ENCODE measurements at places on chromosomes 3 and 15.

- no peak for DNase-seq
Observed at GRCh38 chr15:95669146-95669922, 661.2 kb upstream of the NR2F2 start.

DNA sequence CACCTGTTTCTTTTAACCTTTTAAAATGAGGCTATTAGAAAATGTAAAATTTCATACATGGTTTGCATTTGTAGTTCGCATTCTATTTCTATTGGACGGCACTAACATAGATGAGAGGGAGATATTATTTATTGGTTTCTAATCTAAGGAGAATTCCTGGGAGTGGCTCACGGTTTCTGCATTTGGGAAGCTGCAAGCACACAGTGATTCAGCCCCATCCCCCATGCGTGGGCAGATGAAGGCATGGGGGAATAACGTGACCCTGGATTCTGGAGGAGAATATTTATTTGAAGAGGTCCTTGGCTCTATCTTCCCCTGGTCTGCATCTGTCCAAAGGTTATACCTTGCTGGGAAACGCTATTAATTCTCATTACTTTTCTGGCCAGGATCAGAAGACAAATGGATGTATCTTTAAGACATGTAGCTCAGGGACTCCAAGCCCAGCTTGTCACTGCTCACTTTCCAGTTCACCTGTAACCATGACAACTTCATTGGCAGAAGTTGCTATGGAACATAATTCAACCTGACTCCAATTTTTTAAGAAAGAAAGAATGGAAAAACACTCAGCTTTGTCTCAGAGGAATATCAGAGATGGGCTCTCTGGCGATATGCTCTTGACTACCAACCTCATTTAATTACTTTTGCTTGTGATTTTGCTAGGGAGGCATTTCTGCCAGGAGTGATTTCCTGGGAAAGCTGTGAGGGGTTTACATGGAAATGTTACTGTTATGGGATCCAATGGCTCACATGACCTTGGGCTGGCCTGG lies 27.2 kb upstream of the POMGNT2 start:
- DNase-seq = no peak

- no peak for DNase-seq
Observed at GRCh38 chr3:46829699-46830208, 33.5 kb downstream of the MYL3 start.

DNA sequence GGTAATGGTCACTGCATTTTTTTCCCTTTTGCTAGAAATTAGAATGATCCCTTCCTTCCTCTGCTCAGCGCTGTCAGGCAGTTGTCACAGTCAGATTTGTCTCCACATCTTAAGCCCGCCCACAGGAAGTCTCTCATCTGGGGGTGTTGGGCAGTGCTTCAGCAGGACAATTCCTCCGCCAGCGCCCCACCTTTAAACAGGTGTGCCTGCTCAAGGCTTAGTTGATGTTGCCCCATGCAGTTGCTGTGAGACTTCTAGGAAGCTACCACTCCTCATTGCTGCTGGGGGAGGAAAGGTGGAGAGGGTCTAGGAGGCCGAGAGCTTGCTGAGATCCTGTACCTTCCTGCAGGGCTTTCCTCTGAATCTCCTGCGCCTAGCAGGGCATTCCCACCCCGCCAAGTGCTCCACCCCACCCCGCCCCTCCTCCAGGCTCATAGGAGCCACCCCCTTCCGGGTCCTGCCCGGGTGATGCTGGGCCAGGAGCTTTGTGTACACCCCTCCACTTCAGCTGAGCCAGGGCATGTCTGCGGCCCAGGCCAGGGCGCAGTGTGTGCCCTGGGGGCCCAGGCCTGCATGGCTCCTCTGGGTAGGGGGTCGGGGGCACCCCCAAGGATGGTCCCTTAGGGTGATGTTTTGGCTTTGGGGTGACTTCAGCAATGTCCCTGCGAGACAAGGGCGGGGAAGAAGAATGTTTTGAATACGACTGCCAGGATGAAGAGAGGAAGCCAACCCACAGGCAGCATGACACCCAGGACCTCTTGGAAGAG lies 68.7 kb downstream of the TRAK1 start:
- no peak for DNase-seq

DNA sequence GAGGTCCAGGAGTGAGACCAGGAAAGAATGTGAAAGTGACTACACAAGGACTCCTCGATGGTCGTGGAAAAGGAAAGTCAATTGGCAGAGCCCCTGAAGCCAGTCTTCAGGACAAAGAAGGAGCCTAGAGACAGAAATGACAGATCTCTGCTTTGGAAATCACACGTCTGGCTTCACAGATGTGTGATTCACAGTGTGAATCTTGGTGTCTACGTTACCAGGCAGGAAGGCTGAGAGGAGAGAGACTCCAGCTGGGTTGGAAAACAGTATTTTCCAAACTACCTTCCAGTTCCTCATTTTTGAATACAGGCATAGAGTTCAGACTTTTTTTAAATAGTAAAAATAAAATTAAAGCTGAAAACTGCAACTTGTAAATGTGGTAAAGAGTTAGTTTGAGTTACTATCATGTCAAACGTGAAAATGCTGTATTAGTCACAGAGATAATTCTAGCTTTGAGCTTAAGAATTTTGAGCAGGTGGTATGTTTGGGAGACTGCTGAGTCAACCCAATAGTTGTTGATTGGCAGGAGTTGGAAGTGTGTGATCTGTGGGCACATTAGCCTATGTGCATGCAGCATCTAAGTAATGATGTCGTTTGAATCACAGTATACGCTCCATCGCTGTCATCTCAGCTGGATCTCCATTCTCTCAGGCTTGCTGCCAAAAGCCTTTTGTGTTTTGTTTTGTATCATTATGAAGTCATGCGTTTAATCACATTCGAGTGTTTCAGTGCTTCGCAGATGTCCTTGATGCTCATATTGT lies 6.0 kb downstream of the CCR2 start:
- DNase-seq = no peak

- DNase-seq = no peak
Observed at GRCh38 chr3:113158171-113158570, 53.2 kb upstream of the BOC start.

GRCh38 chr15:57321485-57321884 lies 54.8 kb upstream of the CGNL1 start:
- no peak for DNase-seq

GRCh38 chr3:42683875-42684598 lies 1.3 kb upstream of the KLHL40 start:
- no peak for DNase-seq

DNA sequence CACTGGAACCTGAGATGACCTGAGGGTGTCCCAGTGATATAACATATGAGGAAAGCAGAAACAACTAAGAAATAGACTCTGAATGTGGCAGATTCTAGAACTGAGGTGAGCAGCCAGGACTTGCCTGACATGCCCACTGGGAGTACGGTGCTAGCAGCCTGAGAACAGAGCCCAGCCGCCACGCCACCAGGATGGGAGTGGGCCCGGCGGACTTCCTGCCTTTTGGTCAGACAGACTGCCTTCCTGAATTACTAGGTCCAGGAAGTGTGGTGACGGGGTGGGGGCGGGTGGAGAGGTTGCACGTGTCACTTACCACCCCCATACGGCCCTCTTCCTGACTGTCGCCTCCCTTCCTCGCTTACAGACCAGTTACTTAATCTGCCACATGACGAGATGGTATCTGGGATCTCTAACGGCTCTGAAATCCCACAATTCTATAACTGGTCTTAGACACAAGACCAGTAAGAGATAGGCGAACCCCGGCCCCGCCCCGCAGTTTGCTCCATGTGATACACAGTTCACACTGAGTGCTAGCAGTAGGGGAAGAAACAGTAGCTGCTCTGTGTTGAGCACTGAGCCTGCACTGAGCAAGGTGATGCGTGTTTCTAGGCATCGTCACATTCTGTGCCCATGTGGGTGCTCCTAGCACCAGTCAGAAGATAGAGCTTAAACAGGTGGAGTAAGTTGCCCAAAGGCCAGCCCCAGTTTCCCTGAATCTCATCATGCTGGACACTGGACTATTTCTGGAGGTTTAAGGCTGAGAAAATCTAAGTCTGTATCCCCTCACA lies 95.7 kb downstream of the CPN2 start:
- no peak for DNase-seq

DNA sequence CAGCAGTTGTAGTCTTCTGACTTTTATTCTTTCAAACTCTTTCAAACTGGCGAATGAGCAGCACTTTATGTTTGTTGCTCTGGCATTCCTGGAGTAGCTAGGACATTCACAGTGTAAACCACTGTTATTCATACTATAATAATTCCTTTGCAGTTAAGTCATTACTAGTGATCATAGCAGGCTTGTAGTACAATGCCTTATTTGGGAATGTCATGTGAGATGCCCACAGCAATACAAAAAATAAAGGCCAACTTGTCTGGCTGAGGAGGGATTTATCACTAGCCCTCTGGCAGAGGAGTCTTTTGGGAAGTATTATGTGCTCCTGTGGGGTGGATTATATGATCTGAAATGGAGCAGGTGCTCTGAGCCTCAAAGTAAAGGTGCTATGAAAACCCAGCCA lies 197.2 kb downstream of the VGLL3 start:
- no peak for DNase-seq

DNA sequence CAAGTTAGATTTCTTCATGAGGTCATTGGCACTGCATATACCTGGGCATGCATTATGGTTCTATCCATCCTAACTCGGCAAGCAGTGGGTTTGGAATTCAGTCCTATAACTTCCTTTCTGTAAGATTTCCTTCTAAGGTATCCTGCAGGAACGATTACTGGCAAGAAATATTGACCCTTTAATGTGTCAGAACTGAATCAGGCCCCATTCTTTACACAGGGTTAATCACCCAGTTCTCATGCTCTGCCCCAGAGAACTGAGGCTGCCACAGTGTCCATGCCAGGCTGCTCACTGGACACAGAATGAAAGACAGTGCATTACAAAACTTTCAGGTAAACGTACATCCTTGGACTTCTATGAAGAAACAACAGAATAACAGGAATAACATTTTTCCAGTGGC lies 108.9 kb downstream of the RPL22L1 start:
- no peak for DNase-seq

GRCh38 chr15:85583442-85583841 lies 203.0 kb downstream of the AKAP13 start:
- DNase-seq = no peak

- DNase-seq = no peak
Observed at GRCh38 chr3:178971614-178972013, 100.0 kb downstream of the ZMAT3 start.

All from activated naive CD4-positive, alpha-beta T cell (primary cell).